ENCODE measurements at places on chromosomes 5 and 9.

DNA sequence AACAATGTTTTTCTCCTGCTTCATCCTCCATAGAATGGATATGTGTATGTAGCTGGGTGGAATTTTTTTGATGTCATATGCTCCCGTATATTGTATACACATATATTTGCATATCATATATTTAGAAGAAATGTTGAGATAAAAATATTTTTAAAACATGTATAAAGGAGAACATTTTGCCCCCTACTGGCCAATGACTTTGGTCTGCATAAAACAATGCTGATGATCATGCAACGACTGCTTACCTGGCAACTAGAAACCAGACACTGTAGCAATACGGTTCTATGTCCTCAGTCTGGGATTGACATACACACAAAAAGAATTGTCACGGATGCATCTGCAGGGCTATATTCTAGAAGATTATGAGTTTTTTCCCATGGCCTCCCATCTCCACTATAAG lies 503.6 kb downstream of the ELAVL2 start:
- no peak for DNase-seq

GRCh38 chr5:68239487-68239886 lies 23.9 kb downstream of the PIK3R1 start:
- no peak for DNase-seq

GRCh38 chr9:111399772-111400563 lies 69.9 kb upstream of the OR2K2 start:
- DNase-seq, result peak; percentile 34

DNA sequence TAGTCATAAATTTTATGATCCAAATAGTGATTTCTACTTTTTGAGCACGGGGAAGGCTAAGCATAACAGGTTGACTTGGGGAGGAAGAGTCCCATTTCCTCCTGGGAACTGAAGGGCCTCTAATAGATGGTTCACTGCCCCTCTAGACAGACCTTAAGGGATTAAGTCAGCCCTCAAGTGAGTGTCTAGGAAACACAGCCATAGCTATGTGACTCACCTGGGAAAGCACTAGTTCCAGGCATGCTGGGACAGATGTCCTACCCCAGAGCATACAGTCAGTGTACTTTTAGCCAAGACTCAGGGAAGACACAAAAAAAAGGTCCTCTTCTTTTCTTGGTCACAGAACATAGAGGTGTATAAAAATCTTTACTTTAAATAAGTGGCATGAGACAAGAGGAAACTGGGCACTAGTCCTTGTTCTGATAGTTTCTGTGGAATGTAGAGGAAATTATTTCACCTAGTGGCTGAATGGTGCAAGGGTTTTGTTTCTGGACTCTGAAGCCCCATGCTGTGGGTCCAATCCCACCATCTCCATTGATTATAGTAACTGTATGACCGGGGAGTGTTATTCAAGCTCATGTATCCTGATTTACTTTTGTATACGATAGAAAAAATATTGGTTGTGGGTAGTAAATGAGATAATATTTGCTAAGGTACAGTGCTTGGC lies 86.0 kb downstream of the NREP start:
- no peak for DNase-seq

- DNase-seq, result no peak
Measured at GRCh38 chr5:1282131-1282992, 12.5 kb downstream of the TERT start.

GRCh38 chr5:54580997-54581811 lies 63.6 kb downstream of the SNX18 start:
- DNase-seq, result no peak

GRCh38 chr5:69152731-69153130 lies 14.2 kb upstream of the CCNB1 start:
- no peak for DNase-seq

DNA sequence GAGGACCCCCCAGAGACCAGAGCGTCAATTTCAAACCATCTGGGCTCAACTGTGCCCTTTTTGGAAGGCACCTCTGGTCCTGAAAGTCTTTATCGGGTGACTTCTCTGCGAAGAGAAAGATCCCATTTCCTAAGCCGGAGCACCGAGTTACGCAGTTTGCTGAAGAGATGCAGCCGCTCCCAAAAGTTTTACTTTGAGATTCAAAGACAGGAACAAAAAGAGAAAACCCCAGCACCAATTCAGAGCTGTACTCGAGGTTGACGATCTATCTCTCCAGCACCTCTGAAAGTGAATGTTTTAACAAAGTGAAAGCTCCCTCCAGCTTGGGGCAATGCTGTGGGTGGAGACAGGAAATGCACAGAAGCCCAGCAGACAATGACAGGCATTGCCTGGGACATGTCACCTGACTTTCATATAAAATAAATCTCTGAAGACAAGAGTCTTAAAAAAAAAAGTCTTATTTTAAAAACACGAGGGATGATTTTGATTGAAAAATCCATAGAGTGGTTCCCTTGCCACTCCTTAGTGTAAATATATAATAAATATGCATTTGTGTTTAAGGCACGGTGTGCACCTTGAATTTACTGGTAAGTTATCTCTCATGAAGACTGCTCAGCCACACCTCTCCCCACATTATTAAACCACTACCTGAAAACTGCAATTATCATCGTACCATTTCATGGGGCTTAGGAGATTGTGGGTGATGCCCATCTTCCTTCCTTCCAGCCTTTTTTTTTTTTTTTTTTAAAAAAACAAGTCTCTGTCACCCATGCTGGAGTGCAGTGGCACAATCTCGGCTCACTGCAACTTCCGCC lies 79.9 kb downstream of the FNBP1 start:
- no peak for DNase-seq

DNA sequence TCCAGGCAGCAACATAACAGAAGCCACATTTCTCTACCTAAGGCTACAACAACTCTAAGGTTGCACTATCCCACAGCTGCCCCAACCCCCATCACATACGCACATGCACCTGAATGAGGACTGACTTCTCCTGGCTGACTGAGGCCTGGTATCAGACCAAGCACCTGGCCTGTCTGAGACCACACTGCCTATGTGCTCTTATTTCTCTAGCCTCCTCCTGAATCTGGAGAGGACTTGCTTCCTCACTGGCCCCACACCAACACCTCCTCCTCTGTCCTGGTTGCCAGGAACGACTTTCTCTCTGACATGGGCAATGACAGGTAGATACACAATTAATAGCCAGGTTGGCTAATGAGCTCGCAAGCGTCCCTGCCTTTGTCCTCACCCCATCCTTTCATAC lies 14.9 kb upstream of the VDAC1 start:
- DNase-seq, result no peak

- DNase-seq, result peak; percentile 21
Measured at GRCh38 chr5:5270958-5271785, 131.0 kb downstream of the ADAMTS16 start.

- no peak for DNase-seq
Measured at GRCh38 chr9:128370367-128370751, 815 bp upstream of the URM1 start.

DNA sequence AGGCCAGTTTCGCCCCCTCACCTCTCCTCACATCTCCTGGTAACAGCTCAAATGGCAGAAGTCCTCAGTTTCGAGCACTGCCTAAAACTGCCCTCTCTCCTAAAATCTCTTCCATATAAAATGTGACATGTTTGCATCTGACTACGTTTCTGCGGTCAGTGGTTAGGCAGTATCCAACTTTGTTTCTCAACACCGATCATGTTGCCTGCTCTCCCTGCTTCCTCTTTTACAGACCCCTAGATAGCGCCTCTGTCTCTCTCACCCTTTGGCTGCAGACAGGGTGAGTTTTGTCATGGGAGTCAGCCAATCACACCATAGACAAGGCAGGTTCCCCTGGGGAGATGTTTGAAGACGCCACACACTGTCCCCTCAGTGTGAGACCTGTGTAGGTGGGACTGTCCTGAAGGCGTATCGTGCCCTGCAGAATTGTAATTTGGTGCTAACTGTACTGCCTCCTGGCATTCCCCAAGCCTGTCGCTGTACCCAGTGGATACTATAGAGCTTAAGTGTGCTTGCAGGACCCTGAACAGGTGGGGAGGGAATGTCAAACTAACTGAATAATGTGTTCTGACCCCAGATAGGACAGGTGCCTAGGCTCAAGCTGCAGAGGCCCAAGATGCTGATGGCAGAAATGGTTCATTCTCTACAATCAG lies 1.1 kb downstream of the HEXB start:
- DNase-seq, result no peak

DNA sequence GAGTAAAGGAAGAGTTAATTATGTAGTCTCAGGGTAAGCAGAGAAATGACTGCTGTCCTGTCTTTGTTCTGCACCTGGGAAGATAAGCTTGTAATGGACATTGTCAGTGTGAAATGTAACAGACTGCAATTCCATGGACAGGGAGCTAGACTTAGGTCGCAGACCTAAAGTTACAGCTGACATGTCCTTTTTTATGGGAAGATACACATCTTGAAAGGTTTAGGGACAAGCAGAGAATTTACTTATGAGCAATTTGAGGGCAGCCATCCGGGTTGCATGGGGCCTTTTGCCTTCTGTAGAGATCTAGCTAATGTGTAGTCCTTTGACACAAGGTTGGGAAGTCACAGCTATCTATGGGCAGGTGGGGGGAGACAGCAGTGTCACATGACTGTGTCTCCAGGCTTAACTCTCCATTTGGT lies 85.7 kb downstream of the SERINC5 start:
- DNase-seq, result no peak

DNA sequence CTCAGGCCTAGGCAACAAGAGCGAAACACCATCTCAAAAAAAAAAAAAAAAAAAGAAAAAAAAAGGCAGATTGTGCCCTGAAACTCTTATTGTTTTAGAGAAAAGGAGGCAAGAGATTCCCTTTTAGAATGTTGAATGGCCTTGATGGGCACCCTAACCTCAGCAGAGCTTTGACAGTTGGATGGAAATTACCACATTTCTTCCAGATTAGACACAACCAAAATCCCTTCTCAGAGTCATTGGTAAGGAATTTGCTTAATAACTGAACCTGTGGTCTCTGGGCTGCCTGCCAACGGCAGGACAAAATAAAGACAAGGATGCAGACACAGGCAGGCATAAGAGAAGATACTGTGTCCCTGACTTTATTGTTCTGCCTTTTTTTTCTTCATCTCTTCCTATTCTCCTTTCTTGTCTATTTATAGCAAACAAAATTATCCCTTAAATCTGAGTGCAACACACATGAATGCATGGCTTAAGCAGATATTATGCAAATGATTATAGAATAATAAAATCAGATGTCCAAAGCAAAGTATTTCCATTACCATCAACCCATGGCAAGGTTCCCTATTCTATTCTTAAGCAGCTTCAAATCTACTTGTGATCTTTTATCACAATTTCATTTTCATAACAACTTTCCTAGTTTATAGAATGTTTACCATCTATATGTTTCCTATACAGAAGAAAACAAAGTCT lies 37.3 kb upstream of the TRIO start:
- DNase-seq, result no peak

DNA sequence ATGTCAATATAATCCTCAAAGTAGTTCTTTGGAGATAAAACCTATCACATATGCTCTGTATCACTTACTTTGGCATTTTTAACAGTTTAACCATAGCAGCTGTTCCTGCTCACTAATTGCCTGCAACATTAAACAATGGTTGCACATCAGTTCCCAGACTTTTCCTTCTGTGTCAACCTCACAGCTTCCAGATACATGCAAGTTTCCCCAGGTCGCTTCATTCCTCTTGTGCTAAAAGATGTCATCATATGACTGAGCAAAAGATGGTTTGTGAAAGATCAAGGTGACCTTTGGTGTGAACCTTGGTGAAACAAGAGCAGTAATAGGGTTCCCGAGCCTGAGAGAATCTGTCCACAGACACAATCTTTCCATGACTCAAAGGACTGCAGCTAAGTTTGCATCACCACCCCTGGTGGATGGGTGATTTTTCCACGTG lies 500.4 kb upstream of the PAPPA start:
- no peak for DNase-seq

GRCh38 chr5:14269395-14269794 lies 126.3 kb downstream of the TRIO start:
- no peak for DNase-seq

DNA sequence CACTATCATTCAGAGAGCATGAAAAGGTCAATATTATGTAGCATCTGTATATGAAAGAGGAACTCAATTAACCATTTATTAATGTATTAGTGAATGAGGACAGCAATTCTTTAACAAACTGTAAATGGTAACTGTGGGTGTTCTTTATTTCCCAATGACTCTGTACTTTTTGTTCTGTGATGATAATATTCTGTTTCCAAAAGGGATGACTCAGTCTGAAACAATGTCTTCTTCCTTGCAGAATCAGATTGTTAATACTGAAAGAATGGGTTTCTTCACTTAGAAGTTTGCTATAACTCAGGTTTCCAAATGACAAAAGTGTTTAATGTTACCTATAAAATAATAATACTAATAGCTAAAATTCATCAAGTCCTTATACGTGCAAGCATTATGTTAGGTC lies 1518.7 kb upstream of the WWC1 start:
- DNase-seq, result no peak

DNA sequence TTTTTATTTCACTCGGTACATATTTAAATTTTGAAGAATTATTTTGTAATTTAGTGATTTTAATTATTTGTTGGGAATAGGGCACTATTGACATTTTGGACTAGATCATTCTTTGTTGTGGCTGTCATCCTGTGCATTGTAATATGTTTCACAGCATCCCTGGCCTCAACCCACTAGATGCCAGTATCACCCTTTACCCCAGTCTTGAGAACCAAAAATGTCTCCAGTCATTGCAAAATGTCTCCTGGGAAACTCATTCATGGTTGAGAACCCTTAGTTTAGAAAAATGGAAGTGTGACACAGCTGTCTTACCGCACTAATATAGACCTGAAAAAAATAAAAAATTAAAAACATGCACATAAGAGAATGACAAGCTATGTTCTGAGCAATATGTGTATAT lies 88.4 kb upstream of the CCDC152 start:
- DNase-seq, result no peak

DNA sequence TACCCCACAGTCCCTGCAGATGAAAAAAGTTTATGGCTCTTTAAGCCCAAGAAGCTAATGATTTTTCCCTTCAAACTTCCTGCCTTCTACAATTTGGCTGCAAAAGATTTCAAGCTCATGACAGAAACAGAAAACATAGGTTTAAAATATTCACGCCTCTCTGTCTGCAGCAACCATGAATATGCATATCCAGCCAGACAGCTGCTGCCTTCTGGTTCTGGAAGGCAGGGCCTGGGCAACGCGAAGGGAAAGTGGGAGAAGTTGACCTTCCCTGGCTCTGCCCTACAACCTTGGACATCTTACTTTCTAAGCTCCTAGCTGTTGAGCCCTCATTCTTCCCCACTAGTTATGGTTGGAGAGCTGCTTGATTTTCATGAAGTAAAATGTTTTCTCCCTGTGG lies 64.8 kb upstream of the CLINT1 start:
- DNase-seq, result no peak

All from NCI-H510A treated with DMSO at 0.1 percent for 48 hours (cell line).